ENCODE measurements at places on chromosomes 2 and 18.
A peak's percentile ranks its signal among the peaks of the same experiment; 100 is the strongest.

DNA sequence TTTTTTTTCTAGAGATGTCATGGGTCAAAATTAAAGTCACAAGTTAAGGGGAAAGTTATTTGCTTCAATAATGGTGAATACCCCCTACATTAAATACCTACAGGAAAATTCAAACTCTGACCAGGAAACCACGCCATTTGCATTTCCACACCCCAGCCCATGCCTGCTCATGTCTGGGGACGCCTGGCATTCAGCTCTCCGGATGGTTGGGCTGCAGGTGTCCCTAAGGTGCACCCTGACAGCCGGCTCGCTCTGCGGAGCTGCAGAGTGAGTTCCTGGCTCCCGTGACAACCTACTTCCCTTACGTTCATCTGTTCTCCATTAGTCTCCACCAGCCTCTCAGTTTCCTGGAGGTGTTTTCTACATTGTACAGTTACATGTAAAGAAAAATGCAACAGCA lies 122.7 kb upstream of the RIOK3 start:
- DNase-seq: no peak

- no peak for DNase-seq
Measured at GRCh38 chr18:33817096-33817495, 239.1 kb downstream of the ASXL3 start.

DNA sequence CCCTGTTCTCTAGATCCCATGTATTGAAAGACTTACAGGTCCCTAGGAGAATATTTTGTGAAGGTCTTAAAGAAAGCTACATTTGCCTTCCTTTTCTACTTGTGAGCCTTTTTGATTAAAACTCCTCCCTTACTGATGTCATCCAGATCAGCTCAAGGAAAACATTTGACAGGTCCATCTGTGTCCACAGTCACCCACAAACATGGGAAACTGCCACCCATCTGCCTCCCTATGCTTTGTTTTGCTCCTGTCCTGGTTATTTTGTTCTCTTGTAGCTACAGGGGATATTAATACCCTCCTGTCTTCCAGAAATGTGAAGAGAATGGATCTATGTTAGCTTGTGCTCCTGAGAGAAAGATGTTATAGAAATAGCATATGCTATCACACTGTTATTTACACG lies 203.6 kb upstream of the GALNT5 start:
- no peak for DNase-seq

DNA sequence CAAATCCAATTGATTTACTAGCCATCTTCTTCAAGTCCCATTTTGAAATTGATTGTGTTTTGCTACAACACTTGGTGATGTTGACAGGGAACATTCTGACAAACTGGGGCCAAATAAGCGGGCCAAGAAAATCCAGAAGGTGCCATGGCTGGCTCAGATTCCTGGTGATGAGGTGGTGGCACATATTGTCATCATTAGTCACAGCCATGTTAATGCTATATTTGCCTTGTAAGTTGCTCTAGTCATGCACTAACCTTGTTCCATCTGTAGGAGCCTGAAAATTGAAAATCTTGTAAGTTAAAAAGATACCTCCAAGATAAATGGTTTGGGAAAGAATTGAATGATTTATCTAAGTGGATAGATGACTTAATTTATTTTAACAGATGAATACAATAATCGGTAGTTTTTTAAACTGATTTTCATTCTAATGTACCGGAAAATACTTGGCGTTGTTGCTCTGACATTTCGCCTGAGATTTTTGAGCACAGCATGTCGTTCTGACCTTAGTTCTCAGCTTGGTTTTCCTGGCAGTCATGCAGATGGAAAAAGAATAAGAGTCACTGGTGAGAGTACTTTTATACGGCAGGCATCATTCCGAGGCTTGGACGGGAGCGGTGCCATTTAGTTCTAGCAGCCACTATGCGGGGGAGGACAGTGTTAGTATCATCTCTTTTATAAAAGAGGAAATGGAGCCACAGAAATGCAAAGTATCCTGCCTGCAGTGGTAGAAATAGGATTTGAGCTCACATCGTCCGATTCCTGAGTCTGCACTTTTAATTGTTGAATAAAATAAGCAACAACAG lies 133.9 kb downstream of the ZNF532 start:
- no peak for DNase-seq

DNA sequence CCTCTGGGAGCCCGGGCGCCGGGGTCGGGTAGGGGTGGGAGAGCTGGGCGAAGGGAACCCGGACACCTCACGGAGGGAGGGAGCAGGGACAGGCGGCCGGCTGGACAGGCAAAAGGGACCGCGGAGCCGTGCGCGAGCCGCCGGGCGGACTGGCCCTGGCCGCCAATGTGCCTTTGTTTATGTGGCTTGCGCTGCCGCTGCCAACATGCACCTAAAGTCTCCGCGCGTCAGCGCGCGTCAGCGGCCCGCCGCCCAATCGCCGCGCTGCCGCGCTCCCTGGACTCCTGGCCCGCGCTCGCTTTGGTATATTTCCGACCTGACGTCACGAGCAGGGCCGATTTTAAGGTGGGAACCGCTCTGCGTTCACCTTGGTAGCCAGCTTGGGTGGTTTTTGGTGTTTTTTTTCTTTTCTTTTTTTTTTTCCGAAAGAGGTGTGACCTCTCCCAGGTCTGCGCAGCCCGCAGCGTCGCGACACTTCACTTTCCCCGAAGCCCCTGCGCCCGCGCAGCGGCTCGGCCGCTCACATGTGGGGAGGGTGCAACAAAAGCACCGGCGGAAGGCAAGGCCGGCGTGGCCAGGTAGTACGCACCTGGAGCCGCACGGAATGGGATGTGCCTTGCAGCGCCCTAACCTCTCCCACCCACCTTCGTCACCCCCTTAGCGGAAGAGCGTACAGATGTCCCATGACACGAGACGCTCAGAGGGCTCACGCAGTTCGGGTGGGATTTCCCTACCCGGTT lies at the start of gene NR4A2:
NR4A2 (minus strand) TSS at position 188 of the 740 bp plus-strand sequence. CDS start 2,535 bp downstream, outside the sequence.
- DNase-seq: peak; percentile 69

- DNase-seq: no peak
Measured at GRCh38 chr2:25293958-25294562, 47.7 kb downstream of the DNMT3A start.

- DNase-seq: peak; percentile 1
Measured at GRCh38 chr18:66560094-66560493, 43.8 kb downstream of the CDH19 start.

DNA sequence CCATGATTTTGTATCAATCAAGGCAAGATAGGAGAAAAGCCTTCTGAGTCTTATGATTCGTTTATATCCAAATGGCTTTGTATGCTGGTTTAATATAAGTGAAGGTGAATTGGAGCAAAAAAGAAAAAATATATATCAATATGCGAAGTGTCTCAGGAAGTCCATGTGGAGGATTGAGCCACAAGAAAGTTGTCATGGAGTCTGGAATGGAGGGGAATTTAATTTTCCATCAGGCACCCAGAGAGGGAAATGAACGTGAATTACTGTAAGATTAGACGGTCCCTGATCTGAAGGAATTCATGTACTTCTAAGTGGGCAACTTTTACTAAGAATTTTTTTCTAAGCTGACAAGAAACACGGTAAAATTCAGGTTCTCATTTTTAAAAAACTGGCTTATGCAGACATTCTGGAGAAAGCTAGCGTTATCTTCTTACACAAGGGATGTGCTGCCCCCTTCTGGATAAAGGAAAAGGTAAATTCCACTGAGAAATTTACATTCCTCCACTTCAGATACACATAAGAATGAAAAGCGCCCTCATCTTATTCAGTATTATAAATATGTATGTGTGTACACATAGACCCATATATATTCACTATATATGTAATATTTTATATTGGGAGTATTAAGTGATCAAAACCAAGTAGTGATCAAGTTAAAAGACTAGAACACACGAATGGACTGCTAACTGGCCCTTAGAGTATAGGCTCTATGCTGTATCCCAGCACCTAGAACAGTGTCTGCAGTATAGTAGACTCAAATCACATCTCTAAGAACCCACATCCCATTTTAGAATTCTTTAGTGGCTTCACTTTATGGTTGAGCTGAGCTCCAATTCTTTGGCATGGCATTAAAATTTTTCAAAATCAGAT lies 289.0 kb upstream of the TFPI start:
- DNase-seq: peak; percentile 8

GRCh38 chr2:98102878-98103277 lies 15.9 kb downstream of the VWA3B start:
- no peak for DNase-seq

GRCh38 chr2:215439980-215440512 lies 4.2 kb upstream of the FN1 start:
- DNase-seq: no peak

- no peak for DNase-seq
Measured at GRCh38 chr18:2853926-2854664, 7.3 kb downstream of the EMILIN2 start.

DNA sequence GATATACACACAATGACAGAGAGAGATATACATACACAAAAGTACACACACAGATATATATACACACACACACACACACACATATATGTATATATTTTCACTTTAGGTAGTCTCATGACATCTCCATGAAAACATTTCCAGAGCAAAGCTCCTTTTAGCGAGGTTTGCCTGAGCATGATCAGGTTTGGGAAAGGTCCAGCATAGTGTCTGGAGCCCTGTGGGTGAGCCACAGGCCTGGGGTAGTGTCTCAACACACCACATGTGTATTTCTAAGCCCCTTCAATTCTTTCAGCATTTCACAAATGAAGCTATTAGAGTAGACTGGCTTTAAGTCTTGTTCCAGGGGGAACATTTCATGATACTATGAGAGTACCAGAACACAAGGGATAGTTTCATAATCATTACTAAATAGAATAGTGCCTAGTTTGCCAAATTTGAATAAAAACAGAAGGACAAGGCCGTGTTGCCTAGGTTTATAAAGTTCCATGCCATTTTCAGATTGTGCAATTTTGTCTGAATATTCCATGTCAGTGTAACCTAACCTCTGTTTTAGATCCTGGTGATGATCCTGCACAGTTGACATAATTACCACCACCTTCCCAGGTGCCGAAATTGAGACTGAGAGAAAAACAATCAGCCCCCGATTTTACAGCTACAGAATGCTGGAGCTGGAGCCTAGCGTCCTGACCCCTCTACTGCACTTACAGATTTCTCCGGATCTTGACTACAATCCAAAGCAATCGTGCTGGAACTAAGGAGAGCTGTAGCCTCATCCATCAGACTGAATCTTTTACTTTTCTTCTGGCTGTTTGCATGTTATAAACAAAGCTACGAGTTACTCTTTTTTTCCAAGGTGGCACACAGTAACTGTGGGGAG lies 332.7 kb downstream of the CYRIA start:
- no peak for DNase-seq

GRCh38 chr2:100317634-100318033 lies 4.7 kb downstream of the LONRF2 start:
- no peak for DNase-seq

DNA sequence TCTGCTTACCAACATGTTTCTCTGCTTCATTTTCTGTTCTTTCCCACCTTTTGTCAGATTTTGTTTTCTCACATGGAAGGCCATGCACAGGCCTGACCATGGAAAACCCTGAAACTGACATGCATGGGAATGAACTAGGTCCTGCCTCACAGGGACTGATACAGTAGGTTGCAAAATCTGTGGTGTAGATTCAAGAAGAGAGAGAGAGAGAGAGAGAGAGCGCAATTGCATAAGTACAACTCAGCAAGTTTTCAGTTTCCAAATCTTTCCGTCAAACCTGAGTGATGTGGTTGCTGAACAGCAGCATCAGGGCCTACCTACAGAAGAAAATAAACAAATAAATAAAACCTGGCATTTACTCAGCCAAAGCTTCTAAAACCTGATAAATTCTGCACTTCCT lies 87.5 kb upstream of the RNF152 start:
- DNase-seq: no peak

DNA sequence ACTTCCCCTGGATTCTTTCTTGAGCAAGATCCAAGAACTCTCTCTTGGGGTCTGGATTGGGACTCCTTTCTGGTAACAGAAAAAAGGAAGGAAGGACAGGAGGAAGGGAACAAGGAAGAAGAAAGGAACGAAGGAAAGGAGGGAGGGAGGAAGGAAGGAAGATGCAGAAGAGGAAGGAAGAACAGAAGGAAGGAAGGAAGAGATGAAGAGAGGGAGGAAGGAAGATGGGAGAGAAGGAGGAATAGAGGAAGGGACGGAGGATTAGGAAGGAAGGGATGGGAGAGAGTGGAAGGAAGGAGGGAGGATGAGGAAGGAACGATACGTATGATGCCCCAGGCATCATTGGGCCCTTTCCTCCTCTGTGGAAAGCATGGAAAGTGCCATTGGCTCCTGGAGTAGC lies 58.6 kb downstream of the CYP26B1 start:
- DNase-seq: no peak

DNA sequence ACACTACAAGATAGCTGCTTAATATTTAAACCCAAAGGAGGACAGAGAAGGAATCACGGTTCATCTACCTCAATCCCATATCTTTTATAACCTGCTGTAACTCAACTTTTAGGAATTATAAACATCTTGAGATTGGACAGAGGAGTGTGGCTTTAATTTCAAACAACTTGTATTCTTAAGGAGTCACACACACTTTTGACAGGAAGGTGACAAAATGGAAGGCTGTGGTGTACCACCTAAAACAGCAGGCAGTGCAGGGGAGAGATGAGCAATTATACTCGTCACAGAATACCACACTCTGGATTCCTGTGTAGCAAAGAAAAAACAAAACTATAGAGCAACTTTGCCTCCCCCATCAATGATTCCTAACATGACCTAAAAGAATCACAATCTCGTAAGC lies 194.8 kb downstream of the ZEB2 start:
- no peak for DNase-seq

- no peak for DNase-seq
Measured at GRCh38 chr18:59814891-59815290, 84.9 kb upstream of the PMAIP1 start.

- no peak for DNase-seq
Measured at GRCh38 chr2:201183365-201183727, 405 bp downstream of the CASP10 start.

- no peak for DNase-seq
Measured at GRCh38 chr18:79574938-79575525, 104.6 kb upstream of the CTDP1 start.
